ENCODE measurements at places on chromosomes 2 and 18. TPM values are rescaled to one million over a fixed set of nuclear protein-coding genes. Genes with fewer than 3 reads are reported as not detected.

The DYSF gene
- polyA plus RNA-seq = 2.1 TPM

The GKN1 gene
- polyA plus RNA-seq = 123 TPM

The MC4R gene
- not detected for polyA plus RNA-seq

The LOXHD1 gene
- polyA plus RNA-seq = 0.03 TPM

The CXCR1 gene
- 0.62 TPM for polyA plus RNA-seq

The SERPINB4 gene
- 0.68 TPM for polyA plus RNA-seq

The HOXD8 gene
- 1.8 TPM for polyA plus RNA-seq

The FEV gene
- polyA plus RNA-seq = 0.28 TPM

The PLGLB2 gene
- 3.3 TPM for polyA plus RNA-seq

The SIX3 gene
- polyA plus RNA-seq = not detected

The SFT2D3 gene
- 3.1 TPM for polyA plus RNA-seq

The HRH4 gene
- not detected for polyA plus RNA-seq

The ABCB11 gene
- polyA plus RNA-seq = not detected

The TXNDC2 gene
- not detected for polyA plus RNA-seq

The ATF2 gene
- 12.9 TPM for polyA plus RNA-seq

The IL1RL2 gene
- 2.6 TPM for polyA plus RNA-seq

The RNF181 gene
- 272 TPM for polyA plus RNA-seq

The ALPG gene
- polyA plus RNA-seq = not detected

The KCNF1 gene
- polyA plus RNA-seq = 0.92 TPM

The CCDC141 gene
- 0.12 TPM for polyA plus RNA-seq

The DSEL gene
- 0.78 TPM for polyA plus RNA-seq

The ICA1L gene
- 1.8 TPM for polyA plus RNA-seq

The CHST10 gene
- 2.9 TPM for polyA plus RNA-seq

The STPG4 gene
- polyA plus RNA-seq = not detected

The IL18R1 gene
- 2.7 TPM for polyA plus RNA-seq

The PRKAG3 gene
- polyA plus RNA-seq = not detected

The PXDN gene
- 5.0 TPM for polyA plus RNA-seq

The POTEJ gene
- not detected for polyA plus RNA-seq

The ERBB4 gene
- polyA plus RNA-seq = 0.12 TPM
